ENCODE measurements at places on chromosomes 11 and 22. TPM values are rescaled to one million over a fixed set of nuclear protein-coding genes. Genes with fewer than 3 reads are reported as not detected.

DNA sequence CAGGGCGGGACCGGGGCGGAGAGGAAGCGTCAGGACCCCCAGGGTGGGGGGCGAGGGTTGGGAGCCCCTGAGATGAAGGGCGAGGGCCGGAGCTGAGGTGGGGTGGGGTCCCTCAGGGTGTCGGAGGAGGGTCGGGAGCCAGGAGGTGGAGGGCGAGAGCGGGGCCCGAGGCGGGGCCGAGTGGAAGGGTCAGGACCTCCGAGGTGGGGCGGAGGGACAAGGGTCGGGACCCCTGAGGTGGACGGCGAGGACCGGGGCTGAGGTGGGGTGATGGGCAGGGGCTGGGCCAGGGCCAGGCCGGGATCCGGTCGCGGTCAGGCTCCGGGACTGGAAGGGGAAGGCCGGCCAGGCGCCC lies 409 bp downstream of the SMC1B start:
- no peak for DNase-seq

Gene FGF3
- not detected for total RNA-seq

GRCh38 chr22:48498526-48499331 lies 1328.9 kb downstream of the BRD1 start:
- no peak for DNase-seq

Gene ADAMTS15
- total RNA-seq: 0.13 TPM

DNA sequence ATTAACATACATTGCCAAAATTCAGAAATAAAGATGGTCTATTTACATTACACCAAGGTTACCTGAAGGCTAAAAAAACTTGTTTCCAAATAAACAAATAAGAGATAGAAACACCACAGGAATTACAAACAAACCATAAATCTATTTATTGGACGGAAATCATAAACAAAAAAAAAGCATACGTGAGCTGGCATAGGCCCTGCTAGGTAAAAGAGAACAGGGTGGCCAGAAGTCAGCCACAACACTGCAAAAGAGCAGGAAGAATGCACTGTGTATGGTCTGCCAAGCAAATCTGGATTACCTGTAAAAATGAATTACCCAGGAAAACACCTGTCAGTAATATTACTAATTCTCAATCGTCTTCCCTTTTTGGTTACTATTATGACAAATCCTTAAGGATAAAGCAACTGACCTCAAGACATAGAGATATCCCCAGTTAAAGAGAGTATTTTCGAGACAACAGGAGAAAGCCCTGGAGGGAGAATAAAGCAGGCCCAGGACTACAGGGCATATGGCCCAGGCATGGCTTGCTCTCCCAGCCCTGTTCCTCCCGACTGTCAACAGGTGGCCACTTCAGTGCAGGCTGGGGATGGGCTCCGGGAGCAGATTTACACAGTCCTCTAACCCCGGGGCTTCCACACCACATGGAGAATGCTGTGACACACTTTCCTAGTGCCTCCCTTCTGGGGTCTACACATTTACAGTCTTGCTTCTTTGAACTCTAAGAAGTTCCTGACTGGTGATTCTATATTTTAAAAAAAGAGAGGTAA lies 18.0 kb downstream of the PPP2R1B start:
- no peak for DNase-seq

- DNase-seq: no peak
Observed at GRCh38 chr11:13338019-13338426, 60.4 kb downstream of the BMAL1 start.
